ENCODE measurements at places on chromosomes 1 and 21. TPM values are rescaled to one million over a fixed set of nuclear protein-coding genes. Genes with fewer than 3 reads are reported as not detected.

DNA sequence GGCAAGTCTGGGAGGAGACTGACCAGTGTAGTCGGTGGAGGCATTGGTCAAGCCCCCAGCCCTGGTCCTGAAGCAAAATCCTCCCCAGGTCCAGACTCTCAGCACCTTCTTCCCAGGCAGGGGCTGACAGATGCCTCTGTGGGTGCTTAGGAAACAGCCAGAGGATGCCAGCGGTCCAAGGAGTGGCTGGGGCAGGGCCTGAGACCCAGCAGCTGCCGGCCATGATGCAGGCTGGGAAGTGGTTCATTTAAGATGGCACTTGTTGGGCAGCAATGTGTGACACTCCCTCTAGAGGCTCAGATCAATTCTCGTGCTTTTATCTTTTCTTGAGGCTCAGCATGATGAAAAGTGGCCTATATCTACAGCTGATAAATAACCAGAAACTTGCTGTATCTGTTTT is 165.0 kb upstream of the VAMP3 start:
- DNase-seq, result no peak

- no peak for DNase-seq
These were observed 20.1 kb downstream of the PPT1 start for GRCh38 chr1:40076895-40077312.

DNA sequence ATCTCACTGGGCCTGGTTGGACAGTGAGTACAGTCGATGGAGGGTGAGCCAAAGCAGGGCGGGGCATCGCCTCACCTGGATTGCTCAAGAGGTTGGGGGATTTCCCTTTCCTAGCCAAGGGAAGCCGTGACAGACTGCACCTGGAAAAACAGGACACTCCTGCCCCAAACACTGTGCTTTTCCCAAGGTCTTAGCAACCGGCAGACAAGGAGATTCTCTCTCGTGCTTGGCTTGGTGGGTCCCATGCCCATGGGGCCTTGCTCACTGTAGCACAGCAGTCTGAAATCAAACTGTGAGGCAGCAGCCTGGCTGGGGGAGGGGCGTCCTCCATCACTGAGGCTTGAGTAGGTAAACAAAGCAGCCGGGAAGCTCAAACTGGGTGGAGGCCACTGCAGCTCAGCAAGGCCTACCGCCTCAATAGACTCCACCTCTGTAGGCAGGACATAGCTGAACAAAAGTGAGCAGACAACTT is 11.3 kb downstream of the C1orf105 start:
- no peak for DNase-seq

DNA sequence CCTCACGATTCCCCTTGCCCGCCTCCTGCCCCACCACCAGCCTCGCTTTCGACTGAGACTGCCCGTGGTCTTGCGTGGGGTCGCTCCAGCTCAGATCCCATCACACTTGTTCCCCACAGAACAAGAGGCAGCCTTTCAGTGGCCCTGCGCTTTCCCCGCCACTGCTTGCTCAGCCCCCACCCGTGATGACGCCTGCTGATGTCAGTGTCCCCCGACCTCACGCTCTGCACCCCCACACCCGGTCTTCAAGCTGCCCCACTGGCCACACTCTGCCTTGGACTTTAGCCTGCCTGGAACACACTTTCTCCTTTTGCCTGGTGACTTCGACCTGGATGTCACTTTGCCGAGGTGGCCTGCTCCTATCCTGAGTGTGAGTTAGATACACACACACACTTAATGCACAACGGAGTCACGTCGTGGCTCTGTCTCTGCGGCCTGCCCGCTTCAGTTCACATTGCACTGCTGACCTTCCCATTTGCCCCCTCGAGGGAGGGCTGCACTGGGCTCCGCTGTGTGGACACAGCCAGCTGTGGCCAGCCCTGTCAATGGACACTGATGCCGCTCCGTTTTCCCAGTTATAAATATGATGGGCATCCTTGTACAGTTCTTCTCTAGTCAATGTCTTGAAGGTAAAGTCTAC is 13.0 kb downstream of the AGPAT3 start:
- no peak for DNase-seq

DNA sequence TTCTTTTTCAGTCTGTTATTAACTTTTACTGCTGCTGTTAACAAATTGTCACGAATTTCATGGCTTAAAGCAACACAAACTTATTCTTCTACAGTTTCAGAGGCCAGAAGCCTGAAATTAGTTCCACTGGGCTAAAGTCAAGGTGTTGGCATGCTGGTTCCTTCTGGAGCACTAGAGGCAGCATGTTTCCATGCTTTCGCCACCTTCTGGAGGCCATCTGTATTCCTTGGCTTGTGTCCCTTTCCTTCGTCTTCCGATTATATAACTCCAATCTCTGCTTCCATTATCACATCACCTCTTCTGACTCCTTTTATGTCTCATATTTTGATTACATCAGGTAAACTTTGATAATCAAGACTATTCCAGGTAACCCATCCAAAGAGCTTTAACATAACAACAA is 1742.1 kb downstream of the BRINP3 start:
- DNase-seq, result no peak

DNA sequence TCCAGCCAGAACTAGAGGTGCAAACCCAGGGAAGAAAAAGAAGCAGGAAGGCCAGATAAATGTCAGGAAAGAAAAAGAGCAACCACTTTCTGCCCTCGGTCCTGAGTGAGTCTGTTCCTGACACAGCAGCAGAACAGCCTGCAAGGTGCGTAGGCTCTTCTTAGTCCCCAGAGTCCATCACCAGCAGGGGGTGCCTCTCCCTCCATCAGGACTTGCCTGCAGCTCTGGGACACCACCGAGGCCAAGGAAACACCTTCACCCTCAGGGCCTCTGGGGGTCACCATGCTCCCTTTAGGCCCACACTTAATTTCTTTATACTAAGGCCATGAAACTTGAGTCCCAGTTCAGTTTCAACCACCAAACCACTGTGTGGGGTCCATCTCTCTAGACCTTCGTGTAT is 43.7 kb upstream of the NFASC start:
- DNase-seq, result no peak

DNA sequence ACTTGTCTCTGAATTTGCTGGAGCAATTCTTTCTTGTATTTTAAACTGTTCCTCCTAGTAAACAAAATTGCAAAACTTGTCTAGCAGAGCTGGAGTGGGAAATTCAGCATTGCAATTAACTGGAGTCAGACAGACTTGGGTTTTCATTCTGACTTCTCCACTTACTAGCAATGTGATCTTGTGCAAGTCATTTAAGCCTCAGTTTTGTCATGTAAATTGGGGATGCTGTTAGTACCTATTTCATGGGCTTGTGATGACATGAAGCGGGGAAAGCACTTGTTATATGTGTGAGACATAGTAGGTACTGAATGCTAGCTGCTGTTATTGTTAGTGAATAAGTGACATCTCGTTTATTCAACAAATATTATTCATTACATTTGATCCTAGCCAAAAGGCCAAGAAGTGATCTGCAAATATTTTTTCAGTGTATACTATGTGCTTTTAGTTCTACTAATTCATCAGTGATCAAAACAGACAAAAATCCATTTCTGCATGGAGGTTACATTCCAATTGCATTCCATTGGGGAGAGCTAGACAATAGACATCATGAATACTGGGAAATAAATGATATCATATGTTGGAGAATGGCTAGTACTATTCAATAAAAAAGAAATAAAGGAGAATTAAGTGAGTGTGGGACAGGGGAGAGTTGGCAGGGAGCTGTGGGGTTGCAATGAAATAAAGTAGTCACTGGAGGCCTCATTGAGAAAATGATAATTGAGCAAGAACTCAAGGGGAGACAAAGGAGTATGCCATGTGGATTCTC is 47.1 kb downstream of the CACHD1 start:
- DNase-seq, result peak; percentile 36

SMIM11 gene
- total RNA-seq, result 3.6 TPM

DNA sequence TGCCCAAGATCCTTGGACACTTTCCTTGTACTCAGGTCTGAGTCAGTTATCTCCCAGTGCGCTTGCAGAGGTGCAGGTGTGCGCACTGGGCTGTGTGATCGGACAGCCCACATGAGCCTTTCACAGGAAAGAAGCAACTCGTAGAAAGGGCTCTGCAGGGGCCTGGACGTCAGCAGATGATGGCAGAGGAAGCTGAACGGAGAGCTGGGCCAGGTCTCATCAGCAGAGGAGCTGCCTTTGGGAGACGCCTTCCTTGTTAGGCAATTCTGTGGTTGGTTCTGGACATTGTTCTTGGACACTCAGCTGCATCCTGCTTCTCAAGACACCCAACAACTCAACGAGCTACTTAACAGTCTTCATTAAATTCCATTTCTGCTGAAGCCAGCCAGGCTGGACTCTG is 7.5 kb upstream of the PROK1 start:
- peak; percentile 22 for DNase-seq

- no peak for DNase-seq
These were observed 398.4 kb downstream of the ZP4 start for GRCh38 chr1:237492359-237492758.

GRCh38 chr1:235925016-235925415 is 58.3 kb upstream of the LYST start:
- DNase-seq, result no peak

DNA sequence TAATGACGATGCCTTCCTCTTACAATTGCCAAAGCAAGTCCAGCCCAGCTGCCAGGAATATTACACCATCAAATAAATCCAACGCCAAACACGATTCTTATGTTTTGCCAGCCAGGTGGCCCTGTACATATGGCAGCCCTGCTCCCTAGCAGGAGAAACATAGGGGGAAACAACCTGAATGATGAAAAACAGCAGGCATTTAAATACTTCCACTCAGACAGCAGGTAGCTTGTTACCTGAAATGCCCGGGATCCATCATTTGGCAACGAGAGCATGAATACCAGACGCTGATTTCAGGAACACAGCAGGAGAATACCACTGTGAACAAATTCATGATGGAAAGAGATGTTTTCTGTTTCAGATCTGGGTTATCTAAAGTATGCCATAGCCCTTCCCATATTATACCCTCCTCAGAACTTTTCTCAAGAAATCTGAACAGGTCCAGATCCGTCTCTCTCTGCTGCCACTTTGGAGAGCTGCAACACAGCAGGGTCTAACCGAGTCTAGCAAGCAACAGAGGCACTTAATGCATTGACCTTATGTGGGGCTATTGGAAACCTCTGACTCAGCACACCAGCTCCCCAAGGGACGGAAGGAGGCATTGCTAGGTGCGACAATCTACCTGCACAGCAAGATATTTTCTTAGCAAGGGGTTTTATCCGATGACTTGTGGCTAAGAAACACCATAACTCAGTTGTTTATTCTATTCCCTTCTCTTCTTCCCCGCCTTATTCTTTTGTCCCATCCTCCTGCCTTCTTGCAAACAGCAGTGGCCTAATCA is 166.3 kb downstream of the BARHL2 start:
- no peak for DNase-seq

GRCh38 chr1:19612530-19612929 is 31.6 kb upstream of the NBL1 start:
- DNase-seq, result no peak

DNA sequence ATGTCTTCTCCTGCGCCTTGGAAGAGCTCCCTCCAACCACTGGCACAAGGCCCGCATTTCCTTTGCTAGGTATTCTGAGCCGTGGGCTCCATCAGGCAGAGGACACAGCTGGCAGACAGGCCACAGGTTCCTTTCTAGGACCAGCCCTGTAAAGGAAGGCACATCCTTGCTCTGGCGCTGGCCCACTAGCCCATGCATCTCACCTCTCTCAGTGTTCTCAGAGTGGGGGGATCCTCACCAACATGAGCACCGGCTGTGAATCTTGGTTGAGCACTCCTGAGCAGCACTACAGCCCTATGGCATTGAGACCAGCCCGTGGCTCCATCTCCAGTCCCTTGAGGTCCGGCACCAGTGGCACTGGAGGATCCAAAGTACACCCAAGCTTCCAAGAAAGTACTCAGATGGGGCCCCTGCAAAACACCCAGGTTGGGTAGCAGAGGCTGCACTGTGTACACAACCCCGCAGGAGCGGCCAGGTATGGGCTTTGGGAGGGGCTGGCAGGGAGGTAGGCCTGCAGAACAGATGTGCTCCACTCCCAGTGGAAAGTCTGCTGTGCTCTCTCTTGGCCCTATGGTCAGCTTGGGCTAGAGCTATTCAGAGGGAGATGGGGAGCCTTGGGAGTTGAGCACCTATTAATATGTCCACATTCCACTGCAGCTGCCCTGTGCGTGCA is 47.1 kb upstream of the PLPPR5 start:
- no peak for DNase-seq

GRCh38 chr1:222918801-222919477 is 104.1 kb downstream of the DISP1 start:
- DNase-seq, result no peak

FAM163A gene
- total RNA-seq, result not detected

GRCh38 chr1:248585266-248585665 is 10.7 kb upstream of the OR2T34 start:
- no peak for DNase-seq

ANP32E gene
- 23.6 TPM for total RNA-seq

GRCh38 chr1:55329091-55329490 is 113.9 kb upstream of the USP24 start:
- no peak for DNase-seq

DNA sequence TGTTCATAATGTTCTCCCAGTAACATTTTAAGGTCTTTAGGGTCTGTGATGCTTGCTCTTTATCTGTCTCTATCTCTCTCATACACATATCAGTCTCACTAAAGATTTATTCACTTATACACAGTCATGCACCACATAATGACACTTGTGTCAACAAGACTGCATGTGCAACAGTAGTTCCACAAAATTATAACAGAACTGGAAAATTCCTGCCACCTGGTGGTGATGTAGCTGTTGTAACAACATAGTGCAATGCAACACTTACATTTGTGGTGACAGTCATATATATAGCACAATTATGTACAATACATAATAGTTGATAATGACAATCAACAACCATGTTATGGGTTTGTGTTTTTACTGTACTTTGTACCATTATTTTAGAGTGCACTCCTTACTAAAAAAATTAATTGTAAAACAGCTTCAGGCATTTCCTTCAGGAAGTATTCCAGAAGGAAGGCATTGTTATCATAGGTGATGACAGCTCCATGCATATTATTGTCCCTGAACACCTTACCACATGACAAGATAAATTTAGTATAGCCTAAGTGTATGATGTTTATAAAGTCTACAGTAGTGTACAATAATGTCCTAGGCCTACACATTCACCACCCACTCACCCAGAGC is 8.1 kb downstream of the TDRD5 start:
- peak; percentile 57 for DNase-seq

- DNase-seq, result no peak
These were observed 4.4 kb downstream of the CLDN19 start for GRCh38 chr1:42735477-42736105.

DNA sequence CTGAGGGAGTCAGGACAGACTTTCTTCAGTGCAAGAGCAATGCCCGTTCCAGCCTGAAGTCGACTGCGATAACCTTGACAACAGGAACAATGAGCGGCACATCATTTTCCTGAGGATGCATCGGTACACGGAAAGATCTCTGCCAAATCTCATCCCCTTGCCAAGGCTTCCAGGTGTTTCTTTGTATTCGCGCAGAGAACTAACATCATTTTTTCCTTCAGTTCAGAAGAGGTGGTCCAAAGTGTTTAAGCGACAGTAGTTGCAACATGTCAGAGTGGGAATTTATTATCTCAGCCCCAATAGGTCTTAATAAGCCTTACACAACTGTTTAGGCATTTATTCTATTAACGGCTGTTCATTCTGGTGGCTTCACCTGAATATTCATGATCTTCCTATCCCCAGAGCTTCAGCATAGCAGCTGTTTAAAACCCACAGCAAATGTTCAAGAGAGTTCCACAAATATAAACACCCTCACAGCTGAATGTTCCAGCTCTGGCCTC is 129.7 kb upstream of the NFIA start:
- DNase-seq, result no peak
